B cell (primary cell): ENCODE measurements at places on chromosomes 16 and 17. TPM values are rescaled to one million over a fixed set of nuclear protein-coding genes. Genes with fewer than 3 reads are reported as not detected.

DNA sequence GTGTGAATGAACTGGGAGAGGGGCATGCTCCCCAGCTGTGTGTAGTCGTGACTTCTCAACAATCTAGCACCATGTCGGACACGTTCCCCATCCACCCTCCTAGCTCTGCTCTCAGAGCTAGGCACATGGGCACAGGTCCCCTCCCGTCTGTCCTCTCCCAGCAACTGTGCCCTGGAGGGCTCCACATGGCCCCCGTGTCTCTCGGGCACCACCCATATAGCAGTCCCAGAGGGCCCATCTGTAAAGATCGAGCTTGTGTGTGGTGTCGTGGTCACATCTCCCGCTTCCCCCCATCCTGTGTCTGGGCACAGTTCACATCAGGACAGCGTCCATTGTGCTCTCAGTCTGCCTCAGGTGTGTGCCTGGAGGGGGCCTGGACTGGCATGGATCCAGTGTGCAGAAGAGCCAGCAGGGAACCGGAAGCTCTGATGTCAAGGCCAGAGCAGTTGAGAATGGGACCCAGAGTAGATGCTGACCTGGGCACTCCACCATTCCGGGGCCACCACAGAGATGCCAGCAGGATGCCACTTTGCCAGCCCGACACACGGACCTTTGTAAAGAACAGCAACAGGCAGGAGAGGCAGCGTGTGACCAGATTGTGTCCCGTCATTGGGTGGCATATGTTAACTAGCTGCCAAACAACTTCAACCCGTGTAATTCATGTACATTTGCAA, 55.7 kb downstream of the MARF1 start:
- no peak for DNase-seq

GRCh38 chr16:16036359-16036792, 87.0 kb downstream of the ABCC1 start:
- no peak for DNase-seq

GRCh38 chr17:1785930-1786329, 24.1 kb downstream of the SERPINF1 start:
- DNase-seq: no peak

DNA sequence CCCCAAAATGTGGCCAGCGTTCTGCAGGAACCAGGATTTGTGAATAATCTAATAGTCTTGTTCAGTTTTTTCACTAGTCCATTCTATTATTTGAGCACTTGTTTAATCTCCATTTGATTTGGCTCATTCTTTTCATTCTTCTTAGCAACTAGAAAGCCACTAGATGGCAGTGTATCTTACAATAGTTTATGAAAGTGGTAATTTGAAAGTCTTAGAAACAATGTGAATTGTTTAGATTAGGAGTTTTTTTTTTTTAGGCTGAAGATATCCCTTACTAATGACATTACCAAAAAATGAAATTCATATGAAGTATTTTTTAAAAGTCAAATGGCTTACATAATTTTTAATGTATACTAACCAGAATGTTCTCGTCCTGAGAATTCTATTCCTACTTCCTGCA, 6.7 kb downstream of the ERI2 start:
- DNase-seq: no peak

DNA sequence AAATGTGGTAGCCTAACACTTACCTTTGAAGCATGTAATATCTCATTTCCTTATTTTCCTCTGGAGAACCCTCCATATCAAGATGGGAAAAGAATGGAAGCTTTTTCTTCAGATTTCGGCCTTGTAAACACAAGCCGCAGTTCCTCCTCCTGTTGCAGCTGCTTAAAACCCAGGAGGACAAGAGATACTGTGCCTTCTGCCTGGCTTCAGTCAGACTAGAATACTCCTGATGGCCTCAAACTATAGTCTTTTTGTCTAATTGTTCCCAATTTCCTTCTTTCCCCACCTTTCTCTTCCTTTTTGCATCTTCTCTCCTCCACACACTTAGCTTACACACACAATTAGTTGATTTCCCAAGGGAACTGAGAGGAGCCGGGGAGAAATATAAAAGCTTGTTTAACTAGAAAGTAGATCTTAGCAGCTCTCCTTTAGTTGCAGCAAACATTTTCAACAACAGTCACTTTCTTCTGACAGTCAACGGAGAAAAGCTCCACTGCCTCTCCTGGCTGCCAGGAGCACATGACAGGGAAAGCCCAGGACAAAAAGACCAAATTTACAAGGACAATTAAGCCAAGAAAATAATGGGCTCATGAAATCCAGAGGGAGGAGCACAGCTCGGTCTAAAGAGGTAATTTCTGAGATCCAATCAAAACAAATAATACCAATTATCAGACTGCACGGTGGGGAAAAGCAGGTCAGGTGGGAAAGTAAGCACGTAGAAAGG, 76.4 kb upstream of the C17orf78 start:
- DNase-seq: no peak

DNA sequence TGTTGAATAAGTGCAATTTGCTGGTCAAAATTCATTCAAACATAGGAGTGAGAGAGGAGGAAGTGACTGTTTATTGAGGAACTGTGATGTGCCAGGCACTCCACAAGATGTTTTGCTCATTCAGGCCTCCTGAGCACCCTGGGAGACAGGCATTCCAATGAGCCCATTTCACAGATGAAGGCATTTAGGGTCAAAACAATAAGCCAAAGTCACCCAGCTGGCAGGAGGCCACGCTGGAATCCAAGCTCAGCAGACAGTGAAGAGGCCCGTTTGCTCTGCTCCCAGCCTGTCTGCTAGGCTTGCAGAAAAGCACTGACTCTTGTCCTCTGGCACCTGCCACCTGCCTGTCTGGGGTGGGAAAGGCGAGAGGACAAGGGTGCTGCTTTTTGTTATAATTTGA, 10.1 kb upstream of the SLC25A39 start:
- no peak for DNase-seq

DNA sequence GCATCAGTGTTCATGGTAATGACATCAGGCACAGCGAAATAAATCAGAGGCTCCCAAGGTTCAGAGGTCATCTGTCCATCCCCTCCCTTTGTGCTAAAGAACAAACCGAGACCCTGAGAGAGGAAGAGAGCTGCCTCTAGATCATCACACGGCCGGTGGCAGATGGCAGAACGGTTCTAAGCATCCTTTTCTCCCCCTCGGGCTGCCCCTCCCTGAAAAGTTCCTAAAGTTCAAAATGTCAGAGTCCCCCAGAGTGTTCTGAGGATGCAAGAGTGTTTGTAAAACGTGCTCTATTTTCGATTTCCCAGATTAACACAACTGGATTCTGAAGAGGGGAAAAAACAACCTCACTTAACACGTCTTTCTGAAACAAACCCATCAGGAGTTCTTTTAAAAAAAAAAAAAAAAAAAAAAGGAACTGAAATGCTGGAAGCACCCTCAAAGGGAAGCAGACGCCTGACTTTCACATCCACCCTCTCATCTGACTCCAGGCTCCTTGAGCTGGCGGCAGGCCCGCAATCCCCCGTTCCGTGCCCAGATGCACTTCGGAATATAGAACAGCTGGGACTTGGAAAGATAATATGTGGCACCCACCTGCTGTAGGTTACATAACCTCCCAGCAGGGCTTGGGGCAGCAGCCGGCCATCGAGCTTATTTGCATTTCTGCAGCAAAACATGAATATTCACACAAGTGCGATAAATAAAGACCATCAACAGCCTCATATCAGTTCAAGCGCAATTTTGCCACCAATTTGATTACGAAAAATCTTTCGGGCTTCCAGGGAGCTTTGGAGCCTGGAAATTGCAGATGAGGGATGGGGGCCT, 115.5 kb upstream of the SMURF2 start:
- peak; percentile 75 for DNase-seq

- DNase-seq: no peak
Measured at GRCh38 chr16:80557037-80557436, 16.2 kb downstream of the DYNLRB2 start.

- DNase-seq: no peak
Measured at GRCh38 chr17:14346801-14347200, 45.9 kb downstream of the HS3ST3B1 start.

DNA sequence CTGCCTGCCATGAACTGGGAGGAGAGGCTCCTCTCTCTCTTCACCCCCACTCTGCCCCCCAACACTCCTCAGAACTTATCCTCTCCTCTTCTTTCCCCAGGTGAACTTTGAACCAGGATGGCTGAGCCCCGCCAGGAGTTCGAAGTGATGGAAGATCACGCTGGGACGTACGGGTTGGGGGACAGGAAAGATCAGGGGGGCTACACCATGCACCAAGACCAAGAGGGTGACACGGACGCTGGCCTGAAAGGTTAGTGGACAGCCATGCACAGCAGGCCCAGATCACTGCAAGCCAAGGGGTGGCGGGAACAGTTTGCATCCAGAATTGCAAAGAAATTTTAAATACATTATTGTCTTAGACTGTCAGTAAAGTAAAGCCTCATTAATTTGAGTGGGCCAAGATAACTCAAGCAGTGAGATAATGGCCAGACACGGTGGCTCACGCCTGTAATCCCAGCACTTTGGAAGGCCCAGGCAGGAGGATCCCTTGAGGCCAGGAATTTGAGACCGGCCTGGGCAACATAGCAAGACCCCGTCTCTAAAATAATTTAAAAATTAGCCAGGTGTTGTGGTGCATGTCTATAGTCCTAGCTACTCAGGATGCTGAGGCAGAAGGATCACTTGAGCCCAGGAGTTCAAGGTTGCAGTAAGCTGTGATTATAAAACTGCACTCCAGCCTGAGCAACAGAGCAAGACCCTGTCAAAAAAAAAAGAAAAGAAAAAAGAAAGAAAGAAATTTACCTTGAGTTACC, 36.7 kb upstream of the STH start:
- no peak for DNase-seq

DNA sequence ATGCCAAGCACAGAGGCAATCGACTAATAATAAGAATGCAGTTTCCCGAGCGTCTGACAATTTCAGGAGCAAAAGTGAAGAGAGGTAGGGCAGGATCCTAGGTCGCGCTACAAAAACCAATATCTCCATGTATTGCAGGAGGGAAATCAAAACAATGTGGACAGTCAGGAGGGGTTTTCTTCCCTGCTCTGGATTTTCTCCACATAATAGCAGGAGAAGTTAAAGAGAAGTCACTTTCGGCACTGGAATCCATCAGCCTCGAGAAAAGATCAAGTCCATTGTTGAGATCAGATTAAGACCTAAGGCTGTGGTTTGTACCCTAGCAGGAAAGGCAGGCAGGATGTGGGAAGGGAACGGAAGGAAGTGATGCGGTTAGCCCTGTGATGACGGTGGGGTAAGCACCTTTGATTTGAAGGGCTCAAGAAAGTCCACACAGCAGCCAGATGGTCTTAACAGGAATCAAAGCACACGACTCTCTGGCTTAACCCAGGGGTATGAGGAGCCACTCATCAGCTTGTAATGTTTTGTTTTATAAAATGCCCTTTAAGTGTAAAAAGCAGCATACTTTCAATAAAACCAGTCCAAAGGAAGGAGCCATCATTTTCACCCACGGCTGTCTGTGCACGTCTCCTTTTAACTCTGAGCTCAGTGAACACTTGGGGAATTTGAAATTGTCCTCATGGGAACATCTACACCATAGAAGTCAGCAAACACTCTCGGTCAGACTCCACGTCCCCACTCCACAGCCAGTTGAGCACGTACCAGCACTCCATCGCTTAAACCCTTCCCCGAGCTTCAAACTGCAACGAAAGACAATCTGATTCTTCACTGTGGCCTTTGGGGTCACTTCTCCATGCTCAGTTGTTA, 15.8 kb upstream of the AKTIP start:
- peak; percentile 84 for DNase-seq

DNA sequence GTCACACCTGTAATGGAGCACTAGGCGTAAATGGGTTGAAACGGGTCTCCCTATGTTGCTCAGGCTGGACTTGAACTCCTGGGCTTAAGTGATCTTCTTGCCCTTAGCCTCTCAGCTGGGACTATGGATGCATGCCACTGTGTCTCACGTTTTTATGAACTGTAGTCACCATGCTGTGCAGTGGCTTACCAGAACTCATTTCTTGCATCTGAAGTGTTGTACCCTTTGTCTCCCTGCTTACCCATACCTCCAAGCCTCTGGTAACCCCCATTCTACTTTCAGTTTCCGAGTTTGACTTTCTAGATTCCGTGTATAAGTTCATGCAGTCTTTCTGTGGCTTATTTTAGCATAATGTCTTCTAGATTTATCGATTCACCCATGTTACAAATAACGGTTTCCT, 7.7 kb downstream of the PYCARD start:
- no peak for DNase-seq

DNA sequence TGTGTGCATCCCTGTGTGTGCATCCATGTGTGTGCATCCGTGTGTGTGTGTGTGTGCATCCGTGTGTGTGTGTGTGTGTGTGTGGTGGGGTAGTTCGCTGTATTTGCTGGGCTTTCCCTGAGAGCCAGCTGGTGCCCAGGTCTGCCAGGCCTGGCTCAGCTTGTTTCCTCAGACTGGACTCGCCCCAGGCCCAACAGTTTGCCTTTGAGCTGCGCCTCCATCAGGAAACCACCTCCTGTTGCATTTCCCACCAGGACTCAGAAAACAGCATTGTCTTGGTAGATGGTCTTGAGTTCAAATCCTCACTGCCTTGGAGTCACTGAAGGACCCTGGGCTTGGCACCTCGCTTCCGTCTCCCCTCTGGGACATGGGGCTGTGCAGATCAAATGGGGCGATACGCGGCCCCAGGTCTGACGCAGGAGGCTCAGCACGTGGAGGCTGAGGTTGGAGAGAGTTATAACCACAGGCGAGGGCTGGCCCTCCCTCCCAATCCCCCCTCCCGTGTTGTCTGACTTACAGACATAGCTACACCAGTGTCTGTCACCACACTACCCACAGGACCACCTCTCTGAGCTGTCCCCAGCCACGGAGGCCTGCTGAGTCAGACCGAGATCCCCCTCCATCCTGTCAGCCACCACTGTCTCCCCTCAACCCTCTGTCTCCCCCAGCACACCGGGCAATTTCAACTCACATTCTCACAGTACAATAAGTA, 4.7 kb downstream of the ITGAE start:
- DNase-seq: peak; percentile 66

The RASL10B gene
- polyA plus RNA-seq: 0.04 and 0.06 TPM in 2 replicates

The DRC7 gene
- polyA plus RNA-seq: 0.12 TPM in 1 of 2 replicates, not detected in the other

The IGF2BP1 gene
- not detected in 2 replicates for polyA plus RNA-seq

The HCRT gene
- polyA plus RNA-seq: not detected in 2 replicates

The CDRT15L2 gene
- not detected in 2 replicates for polyA plus RNA-seq

The ZDHHC1 gene
- polyA plus RNA-seq: 0.58 and 0.71 TPM in 2 replicates

The MYADML2 gene
- polyA plus RNA-seq: not detected in 2 replicates

The MARCHF10 gene
- polyA plus RNA-seq: 0.24 and 0.53 TPM in 2 replicates

The CLCN7 gene
- 215 and 280 TPM in 2 replicates for polyA plus RNA-seq
